ENCODE measurements at places on chromosomes 12 and 14.
A peak's percentile ranks its signal among the peaks of the same experiment; 100 is the strongest.

- H3K36me3 ChIP-seq, result no peaks in the 10 kb centered on the region
- no peak overlapping the region for H3K27ac ChIP-seq
- DNase-seq, result no peak
- H3K4me3 ChIP-seq, result no peak overlapping the region
- no peaks in the 10 kb centered on the region for H3K27me3 ChIP-seq
Observed at GRCh38 chr14:105987563-105987962, 461.2 kb downstream of the TMEM121 start.

- no peaks in the 10 kb centered on the region for H3K27me3 ChIP-seq
- no peak overlapping the region for H3K27ac ChIP-seq
- no peak overlapping the region for H3K4me3 ChIP-seq
Observed at GRCh38 chr12:112314981-112315380, 67.2 kb downstream of the HECTD4 start.

DNA sequence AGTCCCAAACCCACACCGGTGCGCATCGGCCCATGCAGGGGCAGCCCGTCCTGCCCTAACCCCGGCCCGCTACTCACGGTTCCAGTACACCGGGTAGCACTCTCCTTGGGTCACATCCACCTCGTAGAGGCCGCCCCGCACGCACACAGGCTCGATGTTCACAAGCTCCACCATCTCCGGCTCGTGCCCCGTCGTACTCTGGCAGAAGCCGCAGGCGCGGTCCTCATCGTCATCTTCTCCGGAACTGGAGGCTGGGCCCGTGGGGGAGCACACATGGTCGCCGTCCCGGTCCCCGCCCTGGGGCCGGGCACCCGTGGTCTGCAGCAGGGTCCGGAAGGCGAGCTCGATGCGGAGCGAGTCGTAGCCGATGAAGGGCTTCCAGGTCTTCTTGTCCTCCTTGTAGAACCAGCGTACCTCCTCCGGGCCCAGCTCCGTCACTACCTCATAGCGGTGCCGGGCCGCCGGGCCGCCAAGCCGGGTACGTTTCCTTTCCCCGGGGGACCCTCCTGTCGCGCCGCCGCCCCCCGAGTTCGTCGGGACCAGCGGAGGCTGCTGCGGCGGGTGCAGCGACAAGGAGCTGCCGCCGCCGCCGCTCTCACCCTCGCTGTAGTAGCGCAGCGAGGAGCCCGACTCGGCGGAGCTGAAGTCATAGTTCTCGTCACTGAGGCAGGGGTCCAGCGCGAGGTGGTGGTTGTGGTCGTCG is 788 bp downstream of the DDHD1 start:
- peaks cover 9% of the 10 kb centered on the region for H3K4me1 ChIP-seq
- H3K36me3 ChIP-seq, result no peaks in the 10 kb centered on the region
- H3K27ac ChIP-seq, result peak overlapping the region; percentile 94
- peak overlapping the region; percentile 96 for H3K4me3 ChIP-seq

GRCh38 chr12:71312768-71313403 is 126.7 kb upstream of the LGR5 start:
- no peak overlapping the region for H3K27ac ChIP-seq
- H3K27me3 ChIP-seq, result no peaks in the 10 kb centered on the region
- H3K36me3 ChIP-seq, result no peaks in the 10 kb centered on the region
- H3K4me3 ChIP-seq, result no peak overlapping the region
- H3K4me1 ChIP-seq, result peaks cover 4% of the 10 kb centered on the region

DNA sequence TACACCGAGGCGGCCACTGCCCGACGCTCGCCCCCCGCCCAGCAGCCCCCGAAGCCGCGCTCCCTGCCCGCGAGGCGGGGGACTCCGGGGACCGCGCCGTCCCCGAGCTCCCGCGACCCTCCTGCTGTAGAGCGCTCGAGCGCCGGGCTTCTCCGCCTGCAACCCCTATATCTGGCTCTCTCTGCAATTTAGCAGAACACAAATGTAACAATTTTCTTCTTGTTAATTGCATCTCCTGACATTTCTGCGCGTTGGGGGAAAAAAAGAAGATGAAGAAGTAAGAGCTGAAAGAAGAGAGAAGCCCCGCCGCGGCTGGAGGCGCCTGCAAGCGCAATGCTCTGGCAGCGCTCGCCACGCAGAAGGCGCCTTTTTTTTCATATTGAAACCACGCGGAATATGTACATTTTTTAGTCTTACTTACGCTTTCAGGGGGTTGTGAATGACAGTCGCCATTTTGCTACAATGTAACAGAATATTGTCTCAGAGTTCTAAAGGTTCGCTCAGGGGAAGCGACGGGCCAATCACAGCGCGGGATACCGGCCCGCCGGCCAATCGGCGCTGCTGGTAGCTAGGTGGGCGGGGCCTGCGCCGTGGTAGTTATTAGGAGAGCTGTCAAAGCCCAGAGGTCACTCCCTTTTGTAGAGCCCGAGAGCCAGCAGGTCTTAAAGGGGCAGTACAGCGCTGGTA is at the start of gene DPF3:
Gene DPF3 (minus strand): TSS at position 466 of the 687 bp plus-strand sequence. CDS start 13 bp downstream, at position 453.
- peaks cover 89% of the 10 kb centered on the region for H3K27me3 ChIP-seq
- H3K4me3 ChIP-seq, result peak within 1 kb of the TSS; percentile 83
- peaks cover 18% of the 10 kb centered on the region for H3K4me1 ChIP-seq
- DNase-seq, result peak; percentile 62
- H3K27ac ChIP-seq, result peak within 1 kb of the TSS; percentile 24

GRCh38 chr14:69319911-69320310 is 60.0 kb downstream of the GALNT16 start:
- H3K4me3 ChIP-seq, result no peak overlapping the region
- H3K27me3 ChIP-seq, result no peaks in the 10 kb centered on the region

- H3K4me3 ChIP-seq, result no peak overlapping the region
- H3K27ac ChIP-seq, result no peak overlapping the region
- H3K27me3 ChIP-seq, result no peaks in the 10 kb centered on the region
- no peaks in the 10 kb centered on the region for H3K36me3 ChIP-seq
- H3K4me1 ChIP-seq, result peaks cover 29% of the 10 kb centered on the region
- DNase-seq, result no peak
Observed at GRCh38 chr12:116926283-116927243, 15.8 kb downstream of the FBXW8 start.

DNA sequence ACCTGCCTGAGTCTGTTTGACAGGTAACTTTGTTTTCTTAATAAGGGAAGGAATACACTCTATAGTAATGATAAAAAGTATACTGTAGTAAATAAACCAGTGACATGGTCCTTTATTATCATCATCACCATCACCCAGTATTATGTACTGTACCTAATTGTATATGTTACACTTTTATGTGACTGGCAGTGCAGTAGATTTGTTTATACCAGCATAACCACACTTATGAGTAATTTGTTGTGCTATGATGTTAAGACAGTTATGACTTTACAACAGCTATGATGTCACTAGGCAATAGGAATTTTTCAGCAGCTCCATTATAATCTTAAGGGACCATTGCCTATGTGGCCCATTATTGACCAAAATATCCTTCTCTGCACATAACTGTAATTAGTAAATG is 155.0 kb downstream of the NUBPL start:
- no peaks in the 10 kb centered on the region for H3K4me1 ChIP-seq
- no peak overlapping the region for H3K4me3 ChIP-seq
- no peak for DNase-seq
- no peak overlapping the region for H3K27ac ChIP-seq

DNA sequence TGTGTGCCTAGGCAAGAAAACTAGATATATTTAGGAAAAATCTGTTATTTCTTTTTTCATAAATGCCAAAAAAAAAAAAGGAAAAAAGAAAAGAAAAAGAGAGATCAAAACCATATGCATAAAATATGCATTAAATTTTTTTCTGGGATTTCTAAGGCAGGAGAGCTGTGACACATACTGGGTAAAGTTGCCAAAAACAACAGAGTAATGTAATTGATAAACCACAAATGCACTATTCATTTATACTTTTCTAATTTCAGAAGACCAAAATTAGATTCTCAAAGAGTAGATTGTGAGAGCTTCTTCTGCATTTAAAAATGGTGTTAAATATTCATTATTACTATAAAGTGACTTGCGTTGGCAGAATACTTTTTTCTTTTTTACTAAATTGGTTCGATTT is 673.8 kb upstream of the MGAT4C start:
- H3K36me3 ChIP-seq, result no peaks in the 10 kb centered on the region
- no peaks in the 10 kb centered on the region for H3K4me1 ChIP-seq
- H3K27ac ChIP-seq, result no peak overlapping the region
- no peak for DNase-seq
- H3K27me3 ChIP-seq, result no peaks in the 10 kb centered on the region

- no peak overlapping the region for H3K4me3 ChIP-seq
- H3K27ac ChIP-seq, result peak overlapping the region; percentile 25
- no peaks in the 10 kb centered on the region for H3K36me3 ChIP-seq
- no peaks in the 10 kb centered on the region for H3K27me3 ChIP-seq
- peaks cover 51% of the 10 kb centered on the region for H3K4me1 ChIP-seq
Observed at GRCh38 chr12:47867495-47867941, 37.3 kb downstream of the VDR start.

DNA sequence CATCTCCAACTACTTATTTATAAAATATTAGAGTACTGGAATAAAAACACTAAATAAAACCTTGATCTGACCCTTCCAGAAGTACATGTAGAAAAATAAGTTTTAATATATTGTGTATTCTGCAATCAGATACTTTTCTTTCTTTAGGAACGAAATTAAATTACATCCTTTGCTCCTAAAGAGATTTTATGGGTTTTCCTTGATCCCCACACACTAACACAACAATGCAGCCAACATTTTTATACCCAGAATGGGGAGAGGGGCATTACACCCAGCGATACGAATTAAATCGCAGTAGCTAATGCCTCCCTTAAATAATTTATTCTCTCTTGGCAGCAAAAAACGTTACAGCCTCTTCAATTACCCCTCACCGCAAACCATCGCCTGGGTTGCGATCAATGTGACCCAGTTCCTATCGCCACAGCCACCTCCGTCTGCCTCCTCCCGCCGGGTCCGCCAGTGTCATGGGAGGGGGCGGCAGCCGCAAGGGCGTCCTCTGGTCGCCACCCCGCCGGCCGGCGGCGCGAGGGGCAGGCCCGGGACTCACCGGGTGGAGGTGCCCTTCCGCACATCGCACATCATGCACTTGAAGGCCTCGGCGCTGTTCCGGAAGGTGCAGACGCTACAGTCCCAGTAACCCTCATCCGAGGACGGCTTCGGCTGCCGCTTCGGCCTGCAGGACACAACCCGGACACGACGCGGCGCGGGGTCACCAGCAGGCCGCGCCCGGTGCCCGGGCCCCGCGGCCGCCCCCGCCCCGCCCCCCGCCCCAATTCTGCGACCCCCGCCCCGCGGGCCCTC is 796 bp downstream of the YAF2 start:
- DNase-seq, result peak; percentile 17
- peak overlapping the region; percentile 67 for H3K4me3 ChIP-seq

GRCh38 chr12:22412581-22412980 is 78.1 kb upstream of the ST8SIA1 start:
- peaks cover 83% of the 10 kb centered on the region for H3K4me1 ChIP-seq
- H3K27me3 ChIP-seq, result no peaks in the 10 kb centered on the region
- no peak overlapping the region for H3K4me3 ChIP-seq
- no peaks in the 10 kb centered on the region for H3K36me3 ChIP-seq

GRCh38 chr14:70779667-70780066 is 29.6 kb downstream of the MAP3K9 start:
- H3K4me1 ChIP-seq, result peaks cover 14% of the 10 kb centered on the region
- no peak overlapping the region for H3K27ac ChIP-seq
- no peak for DNase-seq
- H3K27me3 ChIP-seq, result no peaks in the 10 kb centered on the region
- no peak overlapping the region for H3K4me3 ChIP-seq
- H3K36me3 ChIP-seq, result no peaks in the 10 kb centered on the region

DNA sequence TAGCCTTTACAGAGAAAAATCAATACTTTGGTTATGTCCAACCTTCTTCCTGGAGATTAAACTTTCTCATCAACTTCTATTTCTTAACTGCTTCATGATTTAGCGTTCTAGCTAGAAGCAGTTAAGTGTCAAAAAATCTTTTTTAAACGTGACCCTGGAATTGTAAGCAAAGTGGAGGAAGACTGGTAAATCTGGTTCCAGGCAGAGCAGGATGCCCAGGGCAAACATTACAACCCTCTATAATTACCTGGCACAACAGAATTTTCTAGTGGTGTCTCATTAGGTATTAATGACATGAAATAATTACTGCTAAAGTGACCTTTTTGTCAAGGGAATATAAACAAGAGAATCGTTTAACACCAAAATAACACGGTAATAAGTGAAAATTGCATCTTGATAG is 320.8 kb downstream of the MED13L start:
- H3K27me3 ChIP-seq, result no peaks in the 10 kb centered on the region
- H3K27ac ChIP-seq, result no peak overlapping the region
- H3K36me3 ChIP-seq, result peaks cover 50% of the 10 kb centered on the region
- no peak for DNase-seq

DNA sequence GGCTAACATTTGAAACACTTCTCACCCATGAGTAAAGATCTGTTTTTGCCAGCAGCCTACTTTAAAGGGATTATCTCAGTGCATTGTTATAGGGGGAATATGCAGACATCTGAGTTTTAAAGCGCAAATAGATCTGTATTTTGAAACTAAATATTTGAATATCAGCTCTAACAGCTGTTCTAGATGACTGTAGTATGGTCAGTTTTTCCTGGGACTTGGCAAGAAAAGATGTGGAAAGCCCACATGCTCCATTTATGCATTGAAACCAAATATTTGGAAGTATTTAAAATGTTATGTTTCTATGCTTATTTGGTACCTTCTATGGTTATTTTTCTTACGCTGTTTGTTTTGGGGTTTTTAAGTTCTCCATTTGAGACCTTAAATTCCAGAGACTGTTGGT is 41.7 kb downstream of the RIC8B start:
- H3K27me3 ChIP-seq, result no peaks in the 10 kb centered on the region
- H3K36me3 ChIP-seq, result no peaks in the 10 kb centered on the region
- no peaks in the 10 kb centered on the region for H3K4me1 ChIP-seq

DNA sequence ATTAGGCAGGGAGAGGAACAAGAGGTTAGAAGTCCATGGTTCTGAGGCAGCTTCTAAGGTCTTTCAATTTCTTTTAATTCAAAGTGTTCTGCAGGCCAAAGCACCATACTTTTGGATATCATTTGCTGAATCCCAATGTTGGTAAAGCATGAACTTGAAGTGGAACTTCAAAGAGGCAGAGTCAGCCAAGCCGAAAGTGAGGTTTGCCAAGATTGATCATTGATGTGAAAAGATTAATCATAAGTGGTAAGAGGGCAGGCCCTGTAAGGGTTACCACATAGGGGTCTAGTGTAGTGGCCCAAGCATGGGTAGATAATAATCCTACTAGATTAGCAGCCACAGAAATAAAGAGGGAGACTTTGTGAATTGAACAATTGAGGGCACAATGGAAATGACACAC is 191.7 kb upstream of the DIO2 start:
- no peak overlapping the region for H3K4me3 ChIP-seq
- DNase-seq, result no peak
- H3K36me3 ChIP-seq, result no peaks in the 10 kb centered on the region

- DNase-seq, result no peak
- no peak overlapping the region for H3K27ac ChIP-seq
- H3K36me3 ChIP-seq, result no peaks in the 10 kb centered on the region
- no peaks in the 10 kb centered on the region for H3K27me3 ChIP-seq
- H3K4me1 ChIP-seq, result no peaks in the 10 kb centered on the region
- H3K4me3 ChIP-seq, result no peak overlapping the region
Observed at GRCh38 chr14:30402846-30403245, 156.1 kb upstream of the G2E3 start.

All from esophagus squamous epithelium (tissue), 5 donors.